Caki2 (cell line): ENCODE measurements at places on chromosomes 5 and 9. TPM values are rescaled to one million over a fixed set of nuclear protein-coding genes. Genes with fewer than 3 reads are reported as not detected.

- DNase-seq, result no peak
Measured at GRCh38 chr5:112216140-112216539, 202.9 kb downstream of the EPB41L4A start.

The LMX1B gene
- 0.47 TPM in 1 of 2 replicates, not detected in the other for total RNA-seq

DNA sequence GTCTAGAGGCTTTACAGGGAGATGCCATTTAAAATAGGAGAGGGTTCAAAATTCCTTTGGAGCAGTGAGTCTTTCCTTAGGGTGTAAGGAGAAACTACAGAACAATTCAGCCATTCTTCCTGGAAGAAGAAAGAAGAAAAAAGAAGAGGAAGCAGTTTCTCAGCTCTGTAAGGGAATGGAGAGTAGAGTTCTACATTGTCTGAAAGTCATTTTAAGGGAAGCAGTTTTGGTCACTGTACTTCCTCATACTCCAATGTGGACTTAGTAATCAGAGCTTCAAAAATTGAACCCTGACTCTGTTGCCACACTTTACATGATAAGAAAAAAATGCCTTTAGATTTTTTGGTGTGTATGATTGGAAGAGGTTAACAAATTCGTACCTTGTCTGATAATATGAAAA, 122.4 kb downstream of the LRRC70 start:
- no peak for DNase-seq

GRCh38 chr9:23826120-23826629, at the start of gene ELAVL2:
ELAVL2 (minus strand) TSS chr9:23826240; CDS start chr9:23762234, 64,006 bp downstream.
- no peak for DNase-seq

The C5orf15 gene
- 85.0 and 111 TPM in 2 replicates for total RNA-seq

- DNase-seq, result peak; percentile 57
Measured at GRCh38 chr9:83061036-83061435, 1.9 kb downstream of the RASEF start.

DNA sequence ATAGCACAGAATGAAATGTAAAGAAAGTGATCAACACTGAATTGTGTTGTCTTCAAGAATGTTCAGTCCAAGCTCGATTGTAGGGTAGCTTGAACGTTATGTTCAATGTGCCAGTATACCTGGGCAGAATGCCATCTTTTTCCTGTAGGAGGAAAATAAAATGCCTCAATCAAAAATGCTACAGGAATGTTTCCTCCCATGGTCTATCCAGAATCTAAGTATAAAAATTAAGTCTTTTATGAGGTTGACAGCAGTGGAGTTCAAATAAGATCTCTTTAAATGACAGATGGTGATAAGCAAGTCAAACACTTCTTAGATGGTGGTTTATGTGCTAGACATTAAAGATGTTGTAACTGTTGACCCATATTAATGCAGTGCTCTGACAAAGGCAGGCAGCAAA, 488.6 kb downstream of the CSNK1G3 start:
- DNase-seq, result no peak
